ENCODE measurements at places on chromosomes 11 and 22.

DNA sequence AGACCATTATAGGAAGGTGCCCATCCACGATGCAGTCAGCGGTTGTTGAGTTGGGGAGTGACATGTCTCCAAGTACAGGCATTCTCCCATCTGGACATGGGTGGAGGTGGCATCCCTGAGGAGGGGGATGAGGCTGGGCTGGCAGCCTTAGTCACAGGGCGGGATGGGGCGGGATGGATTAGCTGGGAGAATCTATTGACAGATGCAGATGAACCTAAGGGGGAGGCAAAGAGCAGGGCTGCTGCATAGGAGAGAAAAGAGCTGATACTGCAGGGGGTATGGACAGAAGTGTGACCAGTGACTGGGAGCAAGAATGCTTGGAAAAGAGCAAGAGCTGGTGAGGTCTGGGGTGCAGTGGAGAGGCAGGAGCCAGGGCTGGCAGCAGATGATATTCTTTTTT is 42.7 kb downstream of the SCN3B start:
- DNase-seq, result no peak

DNA sequence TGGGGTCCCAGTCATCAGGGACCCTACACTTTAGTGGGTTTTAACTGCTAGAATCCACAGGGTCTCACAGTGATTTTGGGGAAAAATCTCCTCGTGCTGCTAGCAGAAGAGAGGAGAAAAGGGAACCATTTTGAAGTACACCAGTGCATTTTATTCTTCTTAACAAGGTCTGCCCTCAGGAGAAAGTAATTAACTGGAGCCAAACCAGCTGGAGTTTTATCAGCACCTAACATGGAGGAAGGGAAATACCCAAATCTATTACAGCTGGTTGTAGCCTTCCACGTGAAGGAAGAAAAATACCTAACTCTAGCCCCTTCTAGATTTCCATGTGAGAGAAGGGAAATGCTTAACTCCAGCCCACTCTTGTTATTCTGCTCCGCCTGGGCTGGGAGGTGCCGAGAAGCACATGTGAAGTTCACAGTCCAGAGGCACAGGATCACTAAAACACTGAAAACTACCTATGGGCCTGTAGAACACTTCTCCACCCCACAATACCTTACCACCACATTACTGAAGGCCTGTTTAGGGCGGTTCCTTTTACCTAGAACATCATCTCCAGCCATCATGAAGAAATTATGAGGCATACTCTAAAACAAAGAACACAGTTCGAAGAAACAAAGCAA is 31.3 kb upstream of the TEAD1 start:
- no peak for DNase-seq

- DNase-seq, result no peak
These were observed 59.7 kb downstream of the LRP5 start for GRCh38 chr11:68372114-68372513.

DNA sequence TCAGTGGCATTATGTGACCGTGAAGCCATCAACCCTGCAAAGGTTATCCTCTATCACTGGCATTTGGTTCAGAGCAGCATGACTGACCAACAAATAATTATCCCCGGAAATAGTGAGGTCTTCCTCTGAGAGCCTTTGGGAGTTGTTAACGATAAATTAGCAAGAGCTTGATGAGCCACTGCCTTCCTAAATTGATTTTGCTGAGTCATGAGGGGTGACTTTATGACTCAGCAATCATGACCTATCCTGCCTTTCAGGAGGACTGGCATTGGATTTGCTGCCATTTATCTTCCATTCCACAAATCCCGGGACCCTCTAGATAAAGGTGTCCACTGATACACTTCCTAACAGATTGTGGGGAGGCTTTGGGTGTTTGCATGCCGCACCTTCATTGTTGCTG is 80.8 kb upstream of the MTNR1B start:
- DNase-seq, result no peak

DNA sequence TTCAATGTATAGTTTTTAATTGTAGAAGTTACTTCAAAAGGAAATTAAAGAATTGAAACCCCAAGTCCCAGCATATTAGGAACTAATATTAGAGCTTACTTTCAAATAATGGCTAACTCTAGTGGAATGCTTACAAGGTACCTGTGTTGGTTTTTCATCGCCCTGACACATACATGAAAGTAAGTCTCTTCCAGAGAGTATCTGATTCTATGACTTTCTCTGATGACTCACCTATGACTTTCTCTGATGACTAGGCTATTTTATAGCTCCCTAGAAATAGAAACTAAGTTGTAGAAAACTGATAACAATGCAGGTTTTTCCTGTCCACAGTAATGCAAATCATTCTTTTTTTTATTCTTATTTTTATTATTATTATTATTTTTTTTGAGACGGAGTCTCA is 33.6 kb upstream of the MMP7 start:
- DNase-seq, result no peak

- no peak for DNase-seq
These were observed 32.8 kb downstream of the PARVA start for GRCh38 chr11:12410006-12410728.

DNA sequence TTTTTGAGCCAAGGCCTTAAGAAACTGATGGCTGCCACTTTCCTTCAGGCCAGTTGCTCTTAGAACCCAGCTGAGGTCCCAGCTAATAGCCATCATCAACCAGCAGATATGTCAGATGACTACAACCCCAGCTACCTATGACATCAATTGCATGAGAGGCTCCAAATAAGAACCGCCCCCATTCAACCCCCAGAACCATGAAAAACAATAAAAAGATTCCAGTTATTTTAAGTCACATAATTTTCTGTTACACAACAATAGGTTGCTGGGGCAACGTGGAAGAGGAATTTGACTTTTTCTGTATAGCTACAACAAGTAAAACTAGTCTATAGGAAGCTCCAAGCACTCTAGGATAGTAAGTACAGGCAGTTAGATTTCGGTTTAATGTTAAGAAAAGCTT is 216.3 kb upstream of the MTNR1B start:
- no peak for DNase-seq

DNA sequence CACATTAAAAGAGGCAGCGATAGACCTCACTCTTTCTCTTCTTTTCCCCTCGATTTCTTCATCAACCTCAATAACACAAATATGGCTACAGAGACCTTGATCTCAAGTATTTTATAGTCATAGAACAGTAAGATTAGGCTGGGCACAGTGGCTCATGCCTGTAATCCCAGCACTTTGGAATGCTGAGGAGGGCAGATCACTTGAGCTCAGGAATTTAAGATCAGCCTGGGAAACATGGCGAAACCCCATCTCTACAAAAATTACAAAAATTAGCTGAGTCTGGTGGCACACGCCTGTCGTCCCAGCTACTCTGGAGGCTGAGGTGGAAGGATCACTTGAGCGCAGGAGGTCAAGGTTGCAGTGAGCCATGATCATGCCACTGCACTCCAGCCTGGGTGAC is 14.6 kb downstream of the SLN start:
- DNase-seq, result no peak
